ENCODE measurements at places on chromosomes 5 and 9. TPM values are rescaled to one million over a fixed set of nuclear protein-coding genes. Genes with fewer than 3 reads are reported as not detected.

Gene PTGES
- total RNA-seq = 5.6 TPM

- no peak for DNase-seq
- no peaks in the 10 kb centered on the region for H3K27me3 ChIP-seq
- no peaks in the 10 kb centered on the region for H3K36me3 ChIP-seq
Observed at GRCh38 chr5:97797994-97798451, 615.0 kb upstream of the RIOK2 start.

DNA sequence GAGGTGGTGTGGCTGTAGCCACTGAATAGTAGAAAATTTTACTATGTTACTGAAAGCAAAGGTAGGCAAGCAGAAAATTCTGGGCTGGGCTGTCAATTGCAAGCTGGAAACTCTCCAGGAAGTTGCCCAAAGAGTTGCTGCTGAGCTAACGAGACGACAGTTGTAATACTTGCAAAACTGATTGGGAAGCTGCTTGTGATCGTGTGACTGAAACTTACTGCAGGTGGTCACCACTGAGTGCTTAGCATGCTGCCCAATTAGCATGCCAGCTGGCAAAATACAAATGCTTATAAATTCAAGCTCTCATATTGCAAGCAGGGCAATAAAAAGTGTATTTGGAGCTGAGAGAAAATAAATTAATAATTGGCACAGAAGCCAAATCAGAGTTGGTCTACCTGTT, 758.5 kb upstream of the EDIL3 start:
- no peak for DNase-seq
- no peaks in the 10 kb centered on the region for H3K36me3 ChIP-seq
- H3K4me1 ChIP-seq = no peaks in the 10 kb centered on the region
- H3K27me3 ChIP-seq = no peaks in the 10 kb centered on the region
- no peak overlapping the region for H3K27ac ChIP-seq
- no peak overlapping the region for H3K4me3 ChIP-seq

DNA sequence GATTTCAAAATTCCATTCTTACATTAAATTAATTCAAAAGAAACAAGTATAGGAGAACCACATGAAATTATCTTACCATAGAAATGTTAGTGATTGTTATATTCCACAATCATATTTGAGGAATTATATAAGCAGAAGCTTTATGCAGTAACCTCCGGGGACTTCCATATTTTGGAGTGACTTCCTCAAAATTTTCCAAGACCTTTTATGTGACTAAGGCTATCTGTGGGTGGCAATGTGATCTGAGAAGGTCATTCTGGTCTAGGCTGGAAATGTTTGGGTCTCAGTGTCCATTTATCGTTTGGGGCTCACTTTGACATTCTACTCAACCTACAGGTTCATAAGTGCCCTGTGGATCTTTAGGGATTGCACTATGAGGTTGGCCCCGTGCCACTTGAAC, 776.6 kb downstream of the CDH12 start:
- no peak for DNase-seq
- no peaks in the 10 kb centered on the region for H3K27me3 ChIP-seq
- no peaks in the 10 kb centered on the region for H3K36me3 ChIP-seq
- H3K4me3 ChIP-seq = no peak overlapping the region
- no peak overlapping the region for H3K27ac ChIP-seq

DNA sequence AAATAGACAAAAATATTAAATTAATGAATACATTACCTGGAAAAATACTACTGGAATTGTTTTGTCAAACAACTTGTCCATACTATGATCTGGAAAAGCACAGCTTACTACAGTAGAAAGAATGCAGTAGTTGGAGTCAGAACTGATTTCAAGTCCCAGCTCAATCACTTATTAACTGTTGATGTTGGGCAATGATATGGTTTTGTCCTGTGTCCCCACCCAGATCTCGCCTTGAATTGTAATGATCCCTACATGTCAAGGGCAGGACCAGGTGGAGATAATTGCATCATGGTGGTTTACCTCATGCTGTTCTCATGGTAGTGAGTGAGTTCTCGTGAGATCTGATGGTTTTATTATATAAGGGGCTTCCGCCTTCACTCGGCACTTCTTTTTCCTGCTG, 247.5 kb downstream of the CD180 start:
- no peak overlapping the region for H3K27ac ChIP-seq
- H3K4me1 ChIP-seq = peaks cover 7% of the 10 kb centered on the region
- H3K27me3 ChIP-seq = no peaks in the 10 kb centered on the region
- no peak for DNase-seq
- no peak overlapping the region for H3K4me3 ChIP-seq

DNA sequence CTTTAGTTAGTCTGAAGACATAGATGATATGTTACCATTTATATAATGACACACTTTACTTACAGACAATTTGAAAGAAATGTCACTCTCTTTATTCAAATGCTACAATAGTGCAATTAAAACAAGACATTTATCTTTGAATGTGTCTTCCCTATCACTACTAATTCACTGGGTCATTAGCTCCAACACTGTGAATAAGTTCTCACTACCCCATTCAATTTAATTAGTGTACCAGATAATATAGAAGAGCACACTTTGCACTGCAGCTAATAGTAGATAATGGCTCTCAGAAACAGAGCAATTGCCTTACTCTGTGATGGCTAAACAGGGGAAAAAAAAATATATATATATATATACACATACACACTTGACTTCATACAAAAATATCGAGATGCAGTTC, 497.0 kb downstream of the DTWD2 start:
- H3K36me3 ChIP-seq = no peaks in the 10 kb centered on the region
- H3K4me1 ChIP-seq = no peaks in the 10 kb centered on the region
- H3K27ac ChIP-seq = no peak overlapping the region

All from Caco-2 (cell line).